ENCODE measurements at places on chromosomes 13 and 19.
A peak's percentile ranks its signal among the peaks of the same experiment; 100 is the strongest.

- no peak for DNase-seq
Observed at GRCh38 chr19:5286465-5287029, 54.1 kb downstream of the PTPRS start.

DNA sequence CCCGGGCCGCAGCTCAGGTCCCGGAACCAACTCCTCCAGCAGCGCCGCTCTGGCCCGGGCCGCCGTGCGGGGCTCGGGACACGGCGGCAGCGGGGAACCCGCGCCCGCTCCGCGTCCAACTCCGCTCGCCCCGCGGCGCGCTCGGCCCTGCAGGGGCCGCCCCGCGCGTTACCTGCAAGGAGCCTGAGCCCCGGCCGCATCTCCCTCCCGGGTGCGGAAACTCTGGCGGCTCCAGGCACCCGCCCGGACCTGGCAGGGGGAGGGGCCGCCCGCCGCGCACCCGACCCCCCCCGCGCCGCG is at the start of gene TMTC4:
Gene TMTC4, minus strand, starts transcription at position 224 of the 300 bp plus-strand sequence. CDS start 4,433 bp downstream, outside the sequence.
- no peak for DNase-seq

DNA sequence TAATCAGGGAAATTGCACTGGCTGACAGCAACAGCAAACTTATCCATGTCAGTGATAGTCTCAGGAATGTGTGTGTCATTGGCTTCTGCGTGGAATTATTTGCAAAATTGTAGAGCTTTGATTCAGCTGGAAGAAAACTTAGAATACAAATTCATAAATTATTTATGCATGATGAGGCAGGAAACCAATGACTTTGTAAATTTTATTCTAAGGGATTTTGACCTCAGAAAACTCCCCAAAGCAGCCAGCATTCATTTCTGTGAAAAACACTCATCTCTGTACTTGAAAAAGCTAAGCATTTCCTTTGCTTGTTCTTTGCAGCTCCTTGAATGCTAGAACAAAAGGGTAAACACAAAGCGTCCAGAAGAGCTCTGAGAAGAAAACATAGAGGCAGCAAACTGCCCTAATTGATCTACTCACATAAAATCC is 162.4 kb downstream of the DCT start:
- DNase-seq = peak; percentile 62

GRCh38 chr13:75308222-75308621 is 173.7 kb downstream of the TBC1D4 start:
- no peak for DNase-seq

GRCh38 chr19:5057860-5058259 is 88.9 kb downstream of the KDM4B start:
- DNase-seq = peak; percentile 26

DNA sequence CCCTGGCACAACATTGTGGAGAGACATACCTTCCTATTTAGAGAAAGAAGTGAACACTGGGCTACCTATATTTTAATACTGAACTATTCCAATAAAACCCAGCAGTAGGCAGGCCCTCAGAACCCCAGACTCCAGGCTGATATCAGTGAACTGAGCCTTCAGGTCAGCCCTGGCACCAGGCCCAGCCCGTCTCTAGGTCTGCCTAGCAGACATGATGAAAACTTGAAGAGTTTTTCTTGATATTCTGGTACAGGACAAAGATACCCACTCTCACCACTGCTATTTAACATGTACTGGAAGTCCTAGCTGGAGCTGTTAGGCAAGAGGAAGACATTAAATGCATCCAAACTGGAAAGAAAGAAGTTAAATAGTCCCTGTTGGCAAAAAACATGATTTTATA is 396.6 kb upstream of the SPRY2 start:
- no peak for DNase-seq

- peak; percentile 39 for DNase-seq
Observed at GRCh38 chr19:40155749-40156265, 35.4 kb upstream of the MAP3K10 start.

DNA sequence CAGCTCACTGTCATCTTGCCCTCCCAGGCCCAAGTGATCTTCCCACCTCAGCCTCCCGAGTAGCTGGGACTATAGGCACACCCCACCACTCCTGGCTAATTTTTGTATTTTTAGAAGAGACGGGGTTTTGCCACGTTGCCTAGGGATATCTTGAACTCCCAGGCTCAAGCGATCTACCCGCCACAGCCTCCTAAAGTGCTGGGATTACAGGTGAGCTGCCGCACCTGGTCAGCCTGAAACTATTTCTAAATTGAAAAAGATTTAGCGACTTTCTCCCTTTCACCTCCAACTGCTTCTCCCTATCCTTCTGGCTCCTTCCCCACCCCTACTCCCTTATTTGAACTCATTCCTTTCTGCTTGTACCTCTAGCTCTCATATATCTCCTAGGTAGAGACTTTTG is 19.8 kb upstream of the NAA16 start:
- no peak for DNase-seq

GRCh38 chr19:51701468-51702100 is 8.5 kb downstream of the SPACA6 start:
- no peak for DNase-seq

GRCh38 chr19:38024992-38025908 is 118.2 kb downstream of the SIPA1L3 start:
- no peak for DNase-seq

GRCh38 chr19:51415187-51415586 is 2.3 kb downstream of the SIGLEC10 start:
- DNase-seq = no peak

DNA sequence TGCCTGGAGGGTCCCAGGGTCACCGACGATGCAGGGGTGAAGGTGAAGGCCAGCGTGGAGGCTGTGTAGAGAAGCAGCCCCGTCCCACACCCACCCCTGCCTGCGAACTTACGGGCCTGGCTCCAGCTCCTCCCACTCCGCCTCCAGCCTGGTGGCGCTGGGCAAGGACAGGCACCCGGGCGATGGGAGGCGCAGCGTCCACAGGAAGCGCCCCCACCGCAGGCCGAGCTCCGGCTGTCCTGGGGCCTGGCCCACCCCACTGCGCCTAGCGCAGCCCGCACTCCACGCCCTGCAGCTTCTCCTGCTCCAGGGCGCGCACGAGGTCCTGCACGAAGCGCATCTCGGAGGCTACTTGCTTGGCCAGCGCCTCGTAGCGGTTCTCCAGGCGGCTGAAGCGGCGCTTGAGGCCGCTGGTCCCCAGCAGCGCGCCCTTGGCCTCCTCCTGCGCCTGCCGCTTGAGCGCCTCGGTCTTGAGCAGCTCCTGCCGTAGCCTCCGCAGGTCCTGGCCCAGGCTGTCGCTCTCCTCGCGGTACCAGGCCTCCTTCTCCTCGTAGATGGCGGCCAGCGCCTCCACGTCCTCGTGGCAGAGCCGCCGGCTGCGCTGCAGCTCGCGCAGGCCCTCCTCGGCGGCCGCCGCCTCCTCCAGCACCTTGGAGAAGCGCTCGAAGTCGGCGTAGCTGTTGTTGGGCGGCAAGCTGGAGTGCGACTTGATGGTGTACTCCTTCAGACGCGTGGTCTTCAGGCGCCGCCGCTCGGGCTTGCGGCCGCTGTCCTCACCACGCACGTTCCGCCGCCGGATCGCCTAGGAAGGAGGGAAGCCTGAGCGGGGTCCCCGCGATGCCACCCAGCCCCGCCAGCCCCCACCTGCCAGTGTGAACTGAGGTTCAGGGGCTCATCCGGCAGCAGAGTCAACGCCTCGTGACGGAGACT is 11.8 kb downstream of the DAPK3 start:
- DNase-seq = no peak

DNA sequence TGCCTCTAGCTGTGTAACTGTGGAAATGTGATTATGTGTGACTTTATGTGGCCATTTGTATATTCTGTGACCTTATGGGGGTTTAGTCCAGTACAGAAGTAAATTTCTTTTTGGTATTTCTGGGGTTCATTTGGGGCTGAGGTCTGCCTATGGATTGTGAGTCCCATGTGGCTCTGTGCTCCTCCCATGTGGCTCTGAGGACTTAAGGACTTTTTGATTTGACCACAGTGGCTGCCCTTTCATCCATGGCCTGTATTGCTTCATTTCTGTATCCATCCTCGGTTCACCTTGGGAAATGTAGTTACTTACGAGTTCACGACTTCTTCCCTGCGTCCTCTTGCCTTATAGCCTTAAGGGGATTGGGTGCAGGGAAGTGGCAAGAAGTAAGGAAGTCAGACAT is 1.0 kb downstream of the ZNF420 start:
- no peak for DNase-seq

DNA sequence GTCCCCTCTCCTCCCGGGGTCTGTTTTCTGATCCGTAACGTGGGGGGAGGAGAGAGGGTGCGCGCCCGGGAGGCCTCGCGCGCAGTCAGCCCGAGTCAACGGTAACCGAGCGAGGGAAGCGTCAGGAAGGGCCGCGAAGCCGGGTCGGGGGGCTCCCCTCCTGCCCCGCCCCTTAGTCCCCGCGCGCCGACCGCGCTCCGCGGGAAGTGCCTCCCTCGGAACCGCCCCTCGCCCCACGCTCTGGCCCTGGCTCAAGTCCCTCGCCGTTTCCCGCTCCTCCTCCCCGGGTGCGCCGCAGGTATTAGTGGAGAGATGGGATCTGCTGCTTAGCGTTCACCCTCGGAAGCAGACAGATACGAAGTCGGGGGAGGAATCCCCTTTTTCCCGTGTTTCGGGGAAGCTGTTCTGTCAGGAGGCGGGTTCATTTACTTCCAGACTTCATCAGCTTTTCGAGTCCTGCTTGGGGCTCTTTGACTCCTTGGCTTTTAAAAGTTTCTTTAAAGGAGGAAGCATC is 770 bp downstream of the HNRNPM start:
- no peak for DNase-seq

Data from fibroblast of mammary gland (primary cell).